AG04449 (cell line): ENCODE measurements at places on chromosomes 13 and 19.

DNA sequence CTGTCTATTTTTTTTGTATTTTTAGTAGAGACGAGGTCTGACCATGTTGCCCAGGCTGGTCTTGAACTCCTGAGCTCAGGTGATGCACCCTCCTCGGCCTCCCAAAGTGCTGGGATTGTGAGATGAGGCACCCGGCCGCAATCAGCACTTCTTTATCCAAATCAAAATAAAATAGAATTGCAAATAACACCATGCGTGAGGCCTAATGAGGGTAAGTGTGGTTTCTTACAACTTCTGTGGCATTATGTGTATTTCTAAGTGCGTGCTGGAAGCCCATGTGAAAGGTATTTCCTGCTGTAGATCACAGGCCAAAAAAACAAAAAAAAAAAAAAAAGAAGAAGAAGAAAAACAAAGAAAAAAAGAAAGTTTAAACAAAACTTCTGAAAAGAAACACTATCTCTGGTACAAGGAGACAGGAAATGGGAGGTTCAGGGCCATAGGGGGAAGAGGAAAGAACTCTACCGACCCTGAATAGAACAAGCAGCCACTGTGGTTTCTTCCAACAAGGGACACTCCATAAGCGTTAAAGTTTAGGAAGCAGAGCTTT is 3.0 kb upstream of the GRAMD1A start:
- no peak for DNase-seq

GRCh38 chr19:737591-738093 is 13.3 kb upstream of the MISP start:
- no peak for DNase-seq

- DNase-seq = no peak
Measured at GRCh38 chr19:42074513-42075363, 1.2 kb upstream of the ZNF574 start.

GRCh38 chr19:53808710-53809125 is 15.4 kb downstream of the NLRP12 start:
- no peak for DNase-seq

- no peak for DNase-seq
Measured at GRCh38 chr19:1170938-1171754, 2.9 kb downstream of the SBNO2 start.
